ENCODE measurements at places on chromosomes 2 and 18.

DNA sequence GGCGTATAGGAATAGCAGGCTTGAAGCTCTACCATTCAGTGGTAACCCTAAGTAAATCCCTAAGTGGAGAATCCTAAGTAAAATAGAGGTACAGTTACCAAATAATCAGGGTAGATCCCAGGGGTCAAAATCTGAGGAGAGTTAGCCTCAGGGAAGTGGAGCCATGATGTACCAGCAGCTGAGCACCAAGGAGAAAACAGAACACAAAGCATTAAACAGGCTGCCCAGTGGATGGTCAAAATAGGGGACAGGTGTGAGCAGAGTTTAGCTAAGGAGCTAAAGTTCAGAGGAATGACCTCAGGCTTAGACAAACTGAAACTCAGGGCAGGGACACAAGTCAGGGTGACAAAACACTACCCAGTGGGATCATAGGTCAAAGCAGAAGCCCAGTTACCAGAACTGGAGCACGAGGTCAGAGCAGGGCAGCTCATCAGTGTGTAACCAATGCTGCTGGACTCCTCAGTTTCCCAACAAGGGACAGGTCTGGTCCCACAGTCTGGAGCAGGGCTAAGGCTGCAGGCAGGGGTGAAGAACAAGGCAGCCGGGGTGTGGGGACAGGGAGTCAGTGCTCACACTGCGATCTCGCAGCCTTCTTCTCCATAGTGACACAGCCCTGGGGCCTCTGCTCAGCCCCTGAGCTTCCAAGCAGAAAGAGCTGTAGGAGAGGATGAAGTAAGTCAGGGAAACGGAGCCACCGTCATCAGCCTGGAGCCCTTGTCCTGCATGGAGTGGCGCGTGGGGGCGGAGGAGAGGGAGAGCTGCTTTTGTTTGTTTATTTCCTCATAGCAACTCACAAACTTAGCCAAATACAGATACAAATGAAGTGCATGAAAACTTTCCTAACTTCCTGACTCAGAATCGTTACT is 264.0 kb downstream of the MREG start:
- no peak for DNase-seq

GRCh38 chr2:2704428-2705090 is 373.5 kb upstream of the MYT1L start:
- no peak for DNase-seq

GRCh38 chr2:65256054-65256453 is 28.4 kb downstream of the ACTR2 start:
- DNase-seq: no peak

DNA sequence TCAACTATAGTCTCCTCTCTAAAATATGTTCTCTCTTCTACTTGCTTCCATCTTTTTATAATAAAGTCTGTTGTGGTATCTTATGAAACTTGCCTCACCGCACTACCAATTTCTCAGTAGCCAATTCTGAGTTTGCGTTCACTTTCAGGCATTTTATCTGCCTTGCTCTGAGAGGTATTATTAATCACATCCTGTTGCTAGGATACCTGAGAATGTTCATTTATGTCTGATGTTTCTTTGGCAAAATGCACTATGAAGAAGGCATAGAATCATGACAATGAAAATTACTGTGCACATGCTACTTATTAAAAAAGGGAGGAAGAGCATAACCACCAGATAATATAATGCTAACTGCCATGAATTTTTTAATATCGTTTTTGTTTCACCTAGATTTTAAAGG is 130.2 kb downstream of the CHST9 start:
- no peak for DNase-seq

GRCh38 chr18:13216711-13217465 is 1.7 kb upstream of the LDLRAD4 start:
- peak; percentile 78 for DNase-seq

DNA sequence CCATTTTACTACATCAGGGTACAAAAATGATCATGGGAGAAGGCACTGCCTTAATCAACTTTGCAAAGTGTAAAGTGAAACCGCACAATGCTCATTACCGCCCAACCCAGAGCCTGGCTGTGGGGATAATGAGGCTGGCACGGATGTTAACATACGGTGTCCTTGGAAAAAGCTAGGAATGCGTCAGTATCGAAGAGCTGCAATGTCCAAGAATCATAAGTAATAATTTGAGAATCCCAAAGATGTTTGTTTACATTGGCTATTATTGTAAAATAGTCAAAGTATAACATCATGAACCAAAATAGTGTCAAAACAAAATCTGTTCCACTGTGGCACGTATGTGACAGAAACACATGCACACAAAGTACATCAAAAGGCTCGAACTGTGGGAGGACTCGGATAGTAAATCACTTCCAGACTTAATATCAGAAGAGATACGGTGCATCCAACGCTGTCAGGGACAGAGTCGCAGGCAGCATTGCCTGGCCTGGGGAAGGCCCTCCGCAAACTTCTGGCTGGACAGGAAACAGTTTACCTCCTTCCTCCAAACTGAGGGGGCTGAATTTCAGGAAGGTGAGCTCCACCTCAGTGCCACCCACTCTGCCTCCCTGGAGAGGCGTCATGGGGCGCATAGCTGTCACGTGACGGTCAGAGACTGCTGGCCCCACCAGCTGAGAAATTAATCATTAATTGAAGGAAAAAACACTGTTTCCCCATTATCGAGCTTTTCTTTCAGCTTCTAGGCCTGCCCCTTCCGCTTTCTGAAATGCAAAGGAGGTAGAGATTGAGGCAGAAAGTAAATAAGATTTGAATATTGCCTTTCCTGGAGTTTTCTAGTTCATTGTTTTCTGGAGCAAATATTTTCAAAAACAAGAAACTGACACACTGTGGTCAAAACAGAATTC is 1.8 kb upstream of the ID2 start:
- DNase-seq: no peak

DNA sequence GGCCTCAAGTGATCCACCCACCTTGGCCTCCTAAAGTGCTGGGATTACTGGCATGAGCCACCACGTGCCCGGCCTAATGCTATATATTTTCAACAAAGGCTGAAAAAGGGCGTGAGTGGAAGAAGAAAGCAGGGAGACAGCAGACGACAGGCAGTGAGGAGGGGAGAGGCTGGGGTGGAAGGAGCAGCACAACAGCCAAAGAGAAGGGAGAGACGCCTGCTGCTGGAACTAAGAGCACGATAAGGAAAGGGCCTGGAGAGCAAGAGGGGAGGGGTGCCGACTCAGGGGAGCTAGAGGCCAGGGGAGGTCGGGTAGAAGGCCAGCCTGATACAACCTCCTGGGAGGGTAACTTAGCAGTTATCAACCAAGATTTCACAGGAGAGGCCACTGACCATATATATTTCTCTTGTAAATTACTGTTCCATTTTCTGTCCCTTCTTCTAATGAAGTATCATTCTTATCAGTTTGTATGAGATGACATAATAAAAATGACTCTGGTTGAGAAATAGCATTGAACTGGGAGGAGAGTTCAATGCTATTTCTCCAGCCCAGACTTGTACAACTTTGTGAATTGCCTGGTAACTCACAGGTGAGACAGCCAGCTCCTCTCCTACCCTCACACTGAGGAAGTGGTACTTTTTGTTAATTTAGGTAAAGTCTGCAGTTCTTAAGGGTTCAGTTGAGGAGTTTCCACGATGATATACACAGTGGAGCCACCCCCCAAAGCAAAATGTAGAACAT is 5.8 kb upstream of the RNU4ATAC start:
- DNase-seq: no peak

DNA sequence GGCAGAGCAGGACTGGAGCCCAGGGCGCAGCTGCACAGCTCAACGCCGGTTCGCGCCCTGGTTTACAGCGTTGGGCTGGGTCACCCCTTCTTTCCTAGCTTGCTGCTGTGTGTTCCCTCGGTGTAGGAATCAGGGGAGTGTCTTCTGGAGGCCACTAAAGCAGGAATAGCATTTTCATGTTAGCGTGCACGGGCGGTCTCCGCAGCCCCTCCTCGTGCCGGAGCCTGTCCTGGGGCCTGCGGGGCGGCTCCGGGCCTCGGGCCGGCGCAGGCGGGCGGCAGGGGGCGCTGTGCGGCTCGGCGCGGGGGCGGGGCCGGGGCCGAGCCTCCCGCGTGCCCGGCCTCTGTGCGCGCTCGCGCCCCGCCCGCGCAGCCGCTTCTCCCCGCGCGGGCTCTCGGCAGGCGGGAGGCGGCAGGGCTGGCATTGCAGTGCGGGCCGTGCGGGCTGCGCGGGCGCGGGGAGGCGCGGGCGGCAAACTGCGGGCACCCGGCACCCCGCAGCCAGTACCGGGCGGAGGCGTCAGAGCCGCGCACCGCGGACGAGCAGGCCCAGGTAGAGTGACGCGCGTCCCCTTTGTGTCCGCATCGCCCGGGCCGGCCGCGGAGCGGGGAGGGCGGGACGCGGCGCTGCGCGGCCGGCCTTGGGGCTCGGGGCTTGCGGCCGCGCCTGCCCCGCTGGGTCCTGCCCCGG is at the start of gene RNF144A:
TSS of gene RNF144A (plus strand) at position 342 of the 690 bp plus-strand sequence. CDS start 79,515 bp downstream, outside the sequence.
- peak; percentile 95 for DNase-seq

- DNase-seq: no peak
Measured at GRCh38 chr18:58172031-58172430, 128.0 kb downstream of the NEDD4L start.

GRCh38 chr2:161355983-161356382 is 47.8 kb downstream of the PSMD14 start:
- DNase-seq: no peak

DNA sequence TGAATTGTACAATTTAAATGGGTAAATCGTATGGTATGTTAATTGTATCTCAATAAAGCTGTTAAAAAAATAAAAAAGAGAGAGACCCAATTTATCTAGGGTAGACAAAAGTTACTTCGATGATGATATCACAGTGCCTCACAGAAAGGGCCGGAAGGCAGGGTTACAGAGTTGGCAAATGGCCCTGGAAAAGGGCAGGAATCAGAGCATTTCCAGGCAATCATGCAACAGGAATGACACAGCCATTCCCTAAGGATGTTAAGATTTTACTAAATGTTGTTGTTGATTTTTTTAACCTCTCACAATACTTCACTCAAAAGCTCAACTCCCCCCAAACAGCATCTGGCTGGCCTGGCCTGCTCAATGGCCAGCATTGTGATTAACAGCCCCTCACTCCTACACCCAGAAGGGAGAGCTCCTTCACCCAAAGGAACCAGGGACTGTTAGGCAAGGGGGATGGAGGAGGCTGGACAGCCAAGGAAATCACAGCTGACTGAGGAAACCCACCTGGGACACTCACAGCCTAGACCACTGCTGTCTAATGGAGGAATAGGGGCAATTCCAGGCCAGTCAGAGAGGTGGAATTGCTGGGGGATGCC is 7.7 kb upstream of the SP100 start:
- DNase-seq: no peak

GRCh38 chr2:6819668-6820067 is 46.0 kb downstream of the CMPK2 start:
- DNase-seq: no peak

DNA sequence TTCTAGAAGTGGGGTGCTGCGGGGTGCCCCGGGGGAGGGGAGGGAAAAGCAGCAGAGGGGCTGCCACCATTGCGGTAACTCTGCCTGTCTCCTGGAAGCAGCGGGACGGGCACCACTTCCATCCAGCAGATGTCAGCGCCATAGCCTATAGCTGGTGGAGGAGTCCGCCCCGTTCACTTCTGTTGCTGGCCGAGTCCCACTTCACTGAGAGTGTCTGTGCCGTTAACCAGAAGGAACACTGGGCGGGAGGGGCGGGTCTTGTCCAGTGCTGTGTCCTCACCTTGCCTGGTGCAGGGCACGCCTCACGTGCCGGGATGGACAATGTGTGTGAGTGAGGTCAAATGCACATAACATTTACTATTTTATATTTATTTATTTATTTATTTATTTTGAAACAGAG is 19.3 kb upstream of the ODC1 start:
- DNase-seq: no peak

DNA sequence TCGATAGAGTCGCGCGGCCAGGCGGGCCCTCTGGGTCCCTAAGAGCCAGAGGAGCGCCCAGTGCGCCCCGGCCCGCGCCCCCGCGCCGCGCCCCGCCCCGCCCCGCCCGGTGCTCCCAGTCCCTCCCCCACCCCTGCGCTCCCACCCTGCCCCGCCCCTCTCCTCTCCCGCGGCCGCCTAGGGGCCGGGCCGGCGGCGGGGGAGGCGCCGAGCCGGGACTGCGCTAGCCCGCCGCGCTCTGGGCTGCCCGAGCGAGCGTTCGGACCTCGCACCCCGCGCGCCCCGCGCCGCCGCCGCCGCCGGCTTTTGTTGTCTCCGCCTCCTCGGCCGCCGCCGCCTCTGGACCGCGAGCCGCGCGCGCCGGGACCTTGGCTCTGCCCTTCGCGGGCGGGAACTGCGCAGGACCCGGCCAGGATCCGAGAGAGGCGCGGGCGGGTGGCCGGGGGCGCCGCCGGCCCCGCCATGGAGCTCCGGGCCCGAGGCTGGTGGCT is at the start of gene GPC1:
TSS of gene GPC1 (plus strand) at position 207 of the 491 bp plus-strand sequence. CDS start at position 463, 256 bp downstream.
- DNase-seq: peak; percentile 91

DNA sequence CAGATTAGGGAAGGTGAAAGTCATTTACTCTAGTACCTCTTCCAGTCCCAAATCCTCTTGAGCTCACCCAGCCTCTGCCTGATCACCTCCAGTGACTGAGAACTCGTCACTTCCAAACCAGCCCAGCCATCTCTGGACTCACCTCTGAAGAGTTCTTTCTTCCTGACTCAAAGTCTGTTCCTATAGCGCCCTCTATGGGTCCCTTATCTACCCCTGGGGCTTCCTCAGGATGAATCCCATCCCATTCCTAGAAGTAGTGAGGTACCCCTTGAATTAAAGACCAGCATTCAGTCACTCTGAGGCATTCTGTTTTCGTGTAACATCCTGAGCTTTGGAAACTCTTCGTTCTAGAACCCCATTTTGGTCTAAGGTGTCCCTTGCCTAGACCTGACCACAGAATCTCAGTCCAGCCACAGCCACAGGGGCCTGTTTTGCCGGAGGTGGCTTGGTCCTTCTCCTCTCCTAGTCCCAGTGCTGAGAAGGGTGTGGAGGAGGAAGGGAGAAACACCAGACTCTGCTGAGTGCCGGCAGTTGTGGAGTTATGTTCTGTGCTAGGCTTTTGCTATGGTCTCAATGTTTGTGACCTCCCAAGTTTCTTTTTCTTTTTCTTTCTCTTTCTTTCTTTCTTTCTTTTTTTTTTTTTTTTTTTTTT is 32.7 kb downstream of the SIX3 start:
- DNase-seq: no peak

DNA sequence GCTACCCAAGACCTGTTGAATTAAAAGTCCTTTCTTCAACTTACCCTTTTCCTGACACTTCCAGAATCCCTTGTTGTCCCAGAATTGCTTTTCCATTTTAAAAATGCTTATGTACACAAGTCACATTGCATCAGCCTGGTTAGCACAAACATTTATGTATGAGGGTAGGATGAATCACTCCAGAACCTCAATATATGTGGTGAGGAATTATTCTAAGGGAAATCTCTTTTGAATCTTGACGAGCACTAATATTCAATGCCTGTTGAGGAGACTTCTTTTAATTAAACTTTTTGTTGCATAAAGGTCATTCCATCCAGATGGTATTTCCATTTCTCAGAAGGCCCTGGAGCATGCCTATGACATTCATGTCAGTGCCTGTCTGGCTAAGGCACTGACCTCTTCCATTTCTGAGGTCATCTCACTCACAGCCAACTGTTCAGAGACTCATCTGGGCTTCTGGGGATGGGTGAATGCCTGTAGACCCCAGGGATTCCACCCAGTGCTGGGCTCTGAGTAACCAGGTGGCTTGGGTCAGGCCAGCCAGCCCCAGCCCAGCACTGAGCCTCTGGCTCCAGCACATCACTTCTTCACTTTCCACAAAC is 28.2 kb downstream of the ACMSD start:
- no peak for DNase-seq

All from GM20000 (cell line).